ENCODE measurements at places on chromosomes 11 and 22.

DNA sequence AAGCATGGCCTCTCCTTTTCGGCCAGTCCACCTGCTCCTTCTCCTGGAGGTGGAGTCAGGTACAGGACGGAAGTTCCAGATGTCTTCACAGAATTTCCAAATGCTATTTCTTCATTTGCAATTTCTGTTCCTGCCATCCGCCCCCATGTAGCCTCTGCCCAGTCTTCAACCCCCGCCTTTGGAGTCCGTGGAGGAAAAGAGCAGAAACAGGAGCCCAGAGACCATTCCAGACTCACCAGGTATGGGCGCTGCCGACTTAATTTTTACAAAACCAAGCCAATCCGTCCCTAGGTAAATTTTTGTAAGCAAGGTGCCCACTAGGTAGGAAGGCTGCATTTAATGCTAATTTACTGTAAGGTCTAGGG, 28.9 kb downstream of the RELT start:
- DNase-seq, result no peak

GRCh38 chr11:70397983-70398833, at the start of gene CTTN:
TSS of gene CTTN (plus strand) at chr11:70398529. CDS start at chr11:70407298, 8,769 bp downstream.
- no peak for DNase-seq

DNA sequence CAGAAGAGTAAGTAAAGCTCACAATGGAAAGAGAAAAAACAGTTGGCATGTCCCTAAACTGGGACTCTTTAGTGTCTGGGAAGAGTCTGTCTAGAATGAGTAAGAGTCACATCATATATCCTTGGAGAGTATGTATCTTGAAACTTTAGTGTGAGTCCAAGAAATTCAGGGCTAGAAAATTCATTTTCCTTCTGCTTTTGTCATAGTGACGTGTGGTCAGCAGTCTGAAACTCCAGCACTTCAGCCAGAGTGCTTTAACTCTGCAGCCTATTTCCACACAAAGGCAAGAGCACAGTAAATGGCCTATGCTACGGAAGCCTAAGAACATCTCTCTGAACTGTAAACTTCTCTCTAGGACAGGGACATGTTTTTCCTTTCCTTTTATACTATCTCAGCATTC, 174.1 kb downstream of the FAM181B start:
- DNase-seq, result no peak

DNA sequence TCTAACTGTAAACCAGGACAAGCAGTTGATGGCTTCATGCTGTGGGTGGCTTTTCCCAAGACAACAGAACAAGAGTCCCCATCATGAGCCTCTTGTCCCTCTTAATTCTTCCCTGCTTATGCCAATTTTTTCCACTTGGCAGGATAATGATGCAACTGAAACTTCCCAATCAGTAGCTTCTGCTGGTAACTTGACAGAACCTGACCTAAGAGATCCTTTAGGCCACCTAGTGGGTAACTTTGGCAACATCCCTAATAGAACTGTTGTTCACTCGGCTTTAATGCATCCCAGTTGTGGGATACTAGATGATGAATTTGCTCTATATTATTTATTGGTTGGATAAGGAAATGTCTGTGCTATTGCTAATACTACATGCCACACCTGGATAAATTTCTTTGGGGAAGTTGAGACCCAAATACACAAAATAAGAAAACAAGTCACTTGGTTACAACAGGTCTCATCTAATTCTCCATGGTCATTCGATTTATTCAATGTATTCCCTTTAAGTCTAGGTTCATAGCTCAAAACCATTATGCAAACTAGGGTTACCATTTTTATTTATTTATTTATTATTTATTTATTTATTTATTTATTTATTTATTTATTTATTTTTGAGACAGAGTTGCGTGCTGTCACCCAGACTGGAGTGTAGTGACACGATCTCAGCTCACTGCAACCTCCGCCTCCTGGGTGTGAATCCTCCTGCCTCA, 41.4 kb upstream of the NFAM1 start:
- DNase-seq, result no peak

DNA sequence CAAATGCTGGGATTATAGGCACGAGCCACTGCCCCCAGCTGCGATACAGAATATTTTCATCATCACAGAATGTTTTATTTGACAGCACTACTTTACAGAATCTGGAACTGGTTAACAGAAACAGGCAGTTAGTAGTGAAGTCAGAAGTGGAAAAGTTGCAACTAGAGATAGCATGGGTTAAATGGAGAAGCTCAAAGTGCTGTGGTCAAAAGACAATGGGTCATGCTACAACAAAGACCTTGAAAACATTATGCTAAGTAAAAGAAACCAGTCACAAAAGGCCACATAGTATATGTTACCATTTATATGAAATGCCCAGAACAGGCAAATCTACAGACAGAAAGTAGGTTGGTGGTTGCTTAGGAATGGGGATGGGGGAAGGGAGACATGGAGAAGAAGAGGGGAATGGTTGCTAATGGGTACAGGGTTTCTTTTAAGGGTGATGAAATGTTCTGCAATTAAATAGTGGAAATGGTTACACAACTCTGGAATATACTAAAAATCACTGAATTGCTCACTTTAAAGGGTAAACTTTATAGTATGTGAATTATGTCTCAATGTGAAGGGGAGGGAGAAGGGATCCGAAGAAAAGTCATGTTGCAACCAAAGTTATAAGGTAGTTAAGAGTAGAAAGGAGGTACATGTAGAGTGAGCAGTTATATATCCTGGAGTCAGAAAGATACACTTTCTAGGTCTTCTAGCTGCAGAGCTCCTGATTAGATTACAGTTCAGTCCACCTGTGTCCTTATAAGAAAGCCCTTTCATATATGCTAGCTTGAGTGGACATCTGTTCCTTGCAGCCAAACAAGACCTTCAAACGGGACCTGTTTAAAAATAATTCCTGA, 46.3 kb upstream of the RAPSN start:
- no peak for DNase-seq

- DNase-seq, result no peak
Observed at GRCh38 chr11:17388609-17389210, at the start of gene KCNJ11. TSS of gene KCNJ11 (minus strand) at chr11:17388659. CDS start at chr11:17388091, 568 bp downstream.

GRCh38 chr22:50009765-50010675, 2.5 kb downstream of the IL17REL start:
- DNase-seq, result no peak

DNA sequence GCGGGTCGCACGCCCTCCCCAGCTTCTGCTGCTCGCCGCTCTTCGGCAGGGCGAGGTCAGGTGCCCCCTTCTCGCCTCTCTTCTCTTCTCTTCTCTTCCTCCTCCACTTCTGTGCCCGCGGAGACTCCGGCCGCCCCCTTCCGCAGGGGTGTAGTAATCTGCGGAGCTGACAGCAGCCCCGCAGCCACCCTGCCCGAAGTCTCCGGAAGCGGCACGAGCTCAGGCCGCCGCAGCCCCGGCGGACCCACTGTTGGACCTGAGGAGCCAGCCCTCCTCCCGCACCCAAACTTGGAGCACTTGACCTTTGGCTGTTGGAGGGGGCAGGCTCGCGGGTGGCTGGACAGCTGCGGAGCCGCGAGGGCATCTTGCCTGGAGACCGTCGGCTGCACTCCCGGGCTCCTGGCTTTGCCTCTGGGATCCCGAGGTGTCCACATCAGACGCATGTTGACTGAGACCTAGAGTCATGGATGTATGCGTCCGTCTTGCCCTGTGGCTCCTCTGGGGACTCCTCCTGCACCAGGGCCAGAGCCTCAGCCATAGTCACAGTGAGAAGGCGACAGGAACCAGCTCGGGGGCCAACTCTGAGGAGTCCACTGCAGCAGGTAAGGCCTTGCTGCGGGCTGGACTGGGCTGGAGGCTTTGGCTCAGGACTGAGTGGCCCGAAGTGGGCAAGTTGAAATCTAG, 486 bp downstream of the STIM1 start:
- DNase-seq, result peak; percentile 13

DNA sequence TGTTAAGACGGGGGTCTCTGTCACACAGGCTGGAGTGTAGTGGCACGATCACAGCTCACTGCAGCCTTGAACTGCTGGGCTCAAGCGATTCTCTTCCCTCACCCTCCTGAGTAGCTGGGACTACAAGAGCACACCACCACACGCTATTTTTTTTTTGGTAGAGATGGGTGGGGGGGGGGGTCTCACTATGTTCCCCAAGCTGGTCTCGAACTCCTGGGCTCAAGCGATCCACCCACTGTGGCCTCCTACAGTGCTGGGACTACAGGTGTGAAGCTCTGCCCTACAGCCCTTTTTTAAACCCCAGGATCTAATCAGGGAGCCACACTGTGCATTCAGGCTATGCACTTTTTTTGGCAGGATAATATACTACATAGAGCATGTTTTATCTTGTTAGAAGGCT, 1.4 kb upstream of the DHCR7 start:
- DNase-seq, result no peak

- DNase-seq, result no peak
Observed at GRCh38 chr11:103946793-103947545, 89.5 kb upstream of the DDI1 start.

DNA sequence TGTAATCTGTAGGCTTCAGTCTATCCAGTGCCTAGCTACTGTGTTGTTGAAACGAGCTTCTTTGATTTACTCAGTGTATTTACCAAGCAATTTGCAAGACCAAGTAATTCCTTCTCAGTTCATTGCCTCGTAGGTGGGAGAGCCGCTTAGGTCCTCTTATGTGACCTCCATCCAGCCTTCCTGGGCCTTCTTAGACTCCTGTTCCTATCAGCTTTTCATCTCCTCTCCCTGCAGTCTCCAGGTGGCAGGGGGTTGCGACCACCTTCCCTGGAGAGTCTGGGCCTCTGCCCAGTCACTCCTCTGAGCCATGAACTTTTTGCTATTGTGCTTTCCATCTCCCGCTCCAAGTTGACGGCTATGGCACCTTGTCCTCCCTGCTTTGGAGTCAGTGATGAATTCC, 251.8 kb downstream of the KIRREL3 start:
- no peak for DNase-seq

- DNase-seq, result no peak
Observed at GRCh38 chr11:32659672-32660071, 76.0 kb downstream of the EIF3M start.

- no peak for DNase-seq
Observed at GRCh38 chr11:41273908-41274307, 185.5 kb downstream of the LRRC4C start.

DNA sequence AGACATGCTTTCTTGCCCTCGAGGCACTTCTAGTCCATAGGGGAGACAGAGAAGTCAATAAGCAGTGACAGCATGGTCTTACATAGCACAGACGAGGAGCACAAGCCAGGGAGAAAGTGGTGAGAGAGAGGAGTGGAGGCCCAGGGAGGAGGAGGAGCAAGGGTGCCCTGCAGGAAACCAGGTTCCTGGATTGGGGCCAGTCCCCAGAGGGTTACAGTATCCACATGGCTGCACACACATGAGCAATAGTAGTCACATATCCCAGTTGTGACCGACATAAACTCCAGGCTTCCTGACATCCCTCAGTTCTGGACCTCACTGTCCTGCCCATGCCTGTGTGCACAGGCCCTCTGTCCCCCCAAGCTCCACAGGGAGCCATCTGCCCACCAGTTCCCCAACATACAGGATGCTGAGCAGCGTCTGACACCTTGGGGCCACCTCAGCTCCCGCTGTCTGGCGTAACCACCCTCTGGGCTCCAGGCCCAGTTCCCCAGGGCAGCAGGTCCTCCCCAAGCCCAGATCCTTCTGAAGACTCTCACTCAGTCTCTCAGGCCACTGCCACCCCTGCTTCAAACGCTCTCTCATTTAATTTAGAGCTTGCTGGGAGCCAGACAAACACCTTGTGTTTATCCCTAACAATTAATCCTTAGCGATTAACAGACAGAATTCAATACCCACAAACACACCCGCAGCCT, 53.7 kb downstream of the DSCAML1 start:
- DNase-seq, result no peak

DNA sequence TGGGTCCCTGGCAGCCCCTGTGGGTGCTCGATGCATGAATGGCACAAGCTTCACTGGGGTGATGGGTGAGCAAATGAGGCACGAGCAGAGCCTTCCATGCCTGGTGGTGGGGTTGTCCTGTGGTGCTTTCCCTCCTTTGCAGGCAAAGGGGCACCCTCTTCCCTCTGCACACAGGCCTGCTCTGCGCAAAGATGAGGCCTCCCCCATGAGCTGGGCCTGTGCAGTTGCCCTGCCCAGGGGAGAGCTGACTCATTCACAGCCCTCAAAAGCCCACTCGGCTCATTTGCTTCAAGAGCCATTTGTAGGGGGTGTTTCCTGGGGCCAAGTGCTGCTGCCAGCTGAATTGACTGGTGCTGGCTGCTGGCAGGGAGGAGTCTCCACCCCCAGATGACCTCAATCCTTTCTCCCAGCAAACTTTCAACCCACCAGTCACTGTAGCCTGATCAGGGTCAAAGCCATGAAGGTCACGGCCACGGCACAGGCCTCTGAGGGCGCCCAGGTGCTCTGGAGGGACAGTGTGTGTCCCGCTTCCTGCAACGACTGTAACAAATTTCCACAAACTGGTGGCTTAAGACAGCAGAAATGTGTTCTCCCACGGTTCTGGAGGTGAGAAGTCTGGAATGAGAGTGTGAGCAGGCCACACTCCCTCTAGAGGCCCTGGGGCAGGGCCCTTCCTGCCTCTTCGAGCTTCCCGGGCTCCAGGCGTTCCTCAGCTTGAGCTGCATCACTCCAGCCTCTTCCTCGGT, 48.8 kb upstream of the ANO1 start:
- DNase-seq, result no peak

- DNase-seq, result no peak
Observed at GRCh38 chr11:45852018-45852711, 4.9 kb downstream of the CRY2 start.

DNA sequence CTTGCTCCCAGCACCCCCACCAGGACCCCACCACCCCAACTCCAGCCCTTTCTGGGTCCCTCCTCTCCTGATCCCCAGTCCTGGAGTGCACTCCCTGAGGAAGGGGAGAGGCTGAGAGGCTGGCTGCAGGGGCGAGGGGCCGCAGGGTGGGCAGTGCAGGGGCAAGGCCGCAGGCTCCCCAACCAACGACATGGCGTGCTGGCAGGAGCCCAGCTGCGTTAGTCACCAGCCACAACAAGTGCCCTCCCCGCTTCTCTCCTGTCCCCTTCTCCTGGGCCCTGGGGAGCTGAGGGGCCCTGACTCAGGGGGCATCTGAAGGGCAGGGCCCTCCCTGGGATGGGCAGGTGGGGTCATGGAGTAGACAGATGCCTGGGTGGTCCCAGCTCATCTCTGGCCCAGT, 2.3 kb downstream of the CABP7 start:
- no peak for DNase-seq

DNA sequence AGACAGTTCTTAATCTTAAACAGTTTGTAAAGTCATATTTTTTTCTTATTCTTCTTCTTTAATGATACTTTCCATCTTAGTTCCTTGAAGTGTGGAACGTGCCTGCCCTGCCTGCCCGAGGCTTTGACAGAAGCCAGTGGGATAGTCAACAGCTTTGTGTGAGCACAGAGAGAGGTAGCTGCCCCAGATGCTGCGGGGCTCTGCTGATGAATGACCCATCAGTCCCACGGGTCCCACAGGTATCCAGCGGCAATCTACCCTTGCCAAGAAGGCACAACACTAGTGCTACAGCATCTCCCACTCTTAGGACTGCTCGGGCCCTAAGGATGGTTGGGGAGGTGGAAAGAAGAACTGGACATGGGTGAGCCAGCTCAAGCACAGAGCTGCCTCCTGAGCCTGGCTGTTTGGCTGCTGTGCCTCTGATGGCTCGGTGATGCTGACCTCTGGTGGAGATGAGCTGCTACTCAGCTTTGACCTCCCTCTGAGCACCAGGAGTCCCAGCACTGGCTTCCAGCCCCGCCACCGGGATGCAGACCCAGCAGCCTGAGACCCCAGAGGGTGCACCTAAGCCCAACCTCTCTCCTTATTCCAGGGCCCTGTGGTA, 11.8 kb upstream of the APLNR start:
- no peak for DNase-seq
